ENCODE measurements at places on chromosomes 16 and 17. TPM values are rescaled to one million over a fixed set of nuclear protein-coding genes. Genes with fewer than 3 reads are reported as not detected.

GRCh38 chr16:9258423-9259051 is 167.1 kb downstream of the HAPSTR1 start:
- H3K4me1 ChIP-seq = no peaks in the 10 kb centered on the region
- H3K27me3 ChIP-seq = no peaks in the 10 kb centered on the region
- no peak overlapping the region for H3K4me3 ChIP-seq
- DNase-seq = no peak
- H3K27ac ChIP-seq = no peak overlapping the region
- no peaks in the 10 kb centered on the region for H3K36me3 ChIP-seq

- peak; percentile 45 for DNase-seq
- no peaks in the 10 kb centered on the region for H3K36me3 ChIP-seq
- H3K27ac ChIP-seq = peak overlapping the region; percentile 99
- peak overlapping the region; percentile 86 for H3K4me3 ChIP-seq
Measured at GRCh38 chr17:50095626-50096037, 481 bp downstream of the PDK2 start.

GRCh38 chr17:58367461-58367860 is 15.5 kb upstream of the SUPT4H1 start:
- no peak for DNase-seq
- no peaks in the 10 kb centered on the region for H3K4me1 ChIP-seq
- H3K36me3 ChIP-seq = no peaks in the 10 kb centered on the region
- no peak overlapping the region for H3K4me3 ChIP-seq

GSDMA gene
- not detected for total RNA-seq

DNA sequence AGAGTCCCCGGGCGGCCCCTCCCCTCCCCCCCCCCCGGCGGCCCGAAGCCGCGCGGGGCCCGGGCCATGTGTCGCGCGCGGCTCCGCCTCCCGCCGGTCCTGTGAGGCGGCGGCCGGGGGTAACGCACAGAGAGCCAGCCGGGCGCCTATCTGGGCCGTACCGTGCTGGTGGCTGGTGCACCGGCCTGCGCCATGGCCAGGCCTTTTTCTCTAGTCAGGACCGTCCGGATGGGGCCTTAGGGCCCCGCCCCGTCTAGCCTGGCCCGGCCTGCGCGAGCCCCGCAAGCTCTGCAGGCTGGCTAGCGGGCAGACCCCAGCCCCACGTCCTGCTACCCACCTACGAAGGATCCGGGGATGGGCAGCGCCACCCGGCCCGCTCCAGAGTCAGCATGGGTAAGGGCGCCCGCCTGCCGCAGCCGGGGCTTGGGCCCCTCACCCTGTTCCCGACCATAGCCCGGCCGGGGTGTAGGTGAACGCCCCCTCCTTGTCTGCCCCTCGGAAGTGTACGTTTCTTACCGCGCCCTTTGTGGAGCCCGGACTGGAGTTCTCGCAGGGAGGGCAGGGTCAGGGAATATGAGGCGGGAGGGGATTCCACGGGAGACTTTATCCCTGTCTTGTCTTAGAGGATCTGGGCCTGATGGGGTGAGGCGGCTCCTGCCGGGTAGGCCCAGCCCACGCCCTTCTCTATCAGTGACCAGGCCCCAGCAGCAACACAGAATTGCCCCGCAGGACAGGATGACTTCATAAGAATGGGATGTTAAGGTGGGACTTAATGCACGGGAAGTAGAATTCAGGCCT is at the start of gene CENPT:
Gene CENPT, minus strand, starts transcription at position 630 of the 798 bp plus-strand sequence. CDS start 13,834 bp downstream, outside the sequence.
- peak within 1 kb of the TSS; percentile 100 for H3K27ac ChIP-seq
- peaks cover 54% of the 10 kb centered on the region for H3K4me1 ChIP-seq
- no peak for DNase-seq
- H3K4me3 ChIP-seq = peak within 1 kb of the TSS; percentile 91
- H3K36me3 ChIP-seq = no peaks in the 10 kb centered on the region
- H3K27me3 ChIP-seq = no peaks in the 10 kb centered on the region

MT1H gene
- total RNA-seq = not detected

MEIOB gene
- not detected for total RNA-seq

GRCh38 chr16:88367560-88367959 is 15.2 kb upstream of the ZNF469 start:
- H3K36me3 ChIP-seq = no peaks in the 10 kb centered on the region
- no peaks in the 10 kb centered on the region for H3K27me3 ChIP-seq
- H3K27ac ChIP-seq = no peak overlapping the region

- no peak overlapping the region for H3K4me3 ChIP-seq
- H3K4me1 ChIP-seq = peaks cover 30% of the 10 kb centered on the region
- no peak overlapping the region for H3K27ac ChIP-seq
- no peak for DNase-seq
- peaks cover 9% of the 10 kb centered on the region for H3K36me3 ChIP-seq
Measured at GRCh38 chr16:27233731-27234130, 30.4 kb downstream of the KDM8 start.

DNA sequence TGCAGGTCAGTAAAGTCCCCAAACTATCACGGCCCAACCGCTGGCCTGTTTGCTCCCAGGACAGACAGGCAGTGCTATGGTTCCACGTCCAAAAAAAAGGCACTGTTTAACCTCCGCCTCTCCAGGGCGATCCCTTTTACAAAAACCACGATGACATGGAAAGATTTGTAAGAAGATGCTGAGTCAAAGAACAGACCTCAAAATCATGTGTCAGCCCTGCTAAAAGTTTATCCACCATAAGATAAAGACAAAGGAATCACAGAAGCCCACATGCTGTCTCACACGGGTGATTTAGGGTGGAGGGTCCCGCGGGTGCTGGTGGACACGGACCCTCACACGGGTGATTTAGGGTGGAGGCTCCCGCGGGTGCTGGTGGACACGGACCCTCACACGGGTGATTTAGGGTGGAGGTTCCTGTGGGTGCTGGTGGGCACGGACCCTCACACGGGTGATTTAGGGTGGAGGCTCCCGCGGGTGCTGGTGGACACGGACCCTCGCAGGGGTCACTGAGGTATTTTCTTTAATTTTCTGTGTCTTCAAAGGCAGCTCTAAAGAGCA is 117.2 kb upstream of the METRNL start:
- DNase-seq = no peak
- no peaks in the 10 kb centered on the region for H3K27me3 ChIP-seq
- no peak overlapping the region for H3K27ac ChIP-seq
- H3K4me1 ChIP-seq = peaks cover 4% of the 10 kb centered on the region
- H3K36me3 ChIP-seq = no peaks in the 10 kb centered on the region
- no peak overlapping the region for H3K4me3 ChIP-seq

TBC1D3I gene
- not detected for total RNA-seq

GRCh38 chr17:28474111-28474531 is 677 bp downstream of the SLC13A2 start:
- no peak overlapping the region for H3K27ac ChIP-seq
- no peaks in the 10 kb centered on the region for H3K36me3 ChIP-seq
- H3K4me3 ChIP-seq = no peak overlapping the region
- no peak for DNase-seq
